Spinal cord (tissue), 10 donors: ENCODE measurements at places on chromosomes 2 and 18. TPM values are rescaled to one million over a fixed set of nuclear protein-coding genes. Genes with fewer than 3 reads are reported as not detected.

DNA sequence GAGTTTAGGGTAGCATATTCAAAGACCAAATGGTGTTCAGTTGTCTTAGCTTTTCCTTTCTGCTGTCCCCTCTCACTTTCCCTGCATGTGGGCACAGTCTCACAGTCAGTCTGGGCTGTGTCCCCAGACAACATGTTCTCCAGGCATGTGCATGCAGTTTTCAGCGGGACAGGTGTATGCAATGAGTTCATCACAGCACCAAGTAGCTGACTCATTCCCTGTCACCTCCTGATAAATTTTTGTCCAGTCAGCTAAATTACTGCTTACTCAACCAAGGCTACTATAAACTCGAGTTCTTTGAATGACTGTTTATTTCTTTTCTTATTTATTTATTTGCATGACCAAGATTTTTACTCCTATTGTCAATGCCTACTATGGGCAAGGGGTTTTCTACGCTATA lies 148.8 kb upstream of the CDH19 start:
- no peak overlapping the region for H3K4me3 ChIP-seq
- no peak overlapping the region for H3K27ac ChIP-seq
- no peak for DNase-seq
- H3K36me3 ChIP-seq, result no peaks in the 10 kb centered on the region
- H3K27me3 ChIP-seq, result no peaks in the 10 kb centered on the region

DNA sequence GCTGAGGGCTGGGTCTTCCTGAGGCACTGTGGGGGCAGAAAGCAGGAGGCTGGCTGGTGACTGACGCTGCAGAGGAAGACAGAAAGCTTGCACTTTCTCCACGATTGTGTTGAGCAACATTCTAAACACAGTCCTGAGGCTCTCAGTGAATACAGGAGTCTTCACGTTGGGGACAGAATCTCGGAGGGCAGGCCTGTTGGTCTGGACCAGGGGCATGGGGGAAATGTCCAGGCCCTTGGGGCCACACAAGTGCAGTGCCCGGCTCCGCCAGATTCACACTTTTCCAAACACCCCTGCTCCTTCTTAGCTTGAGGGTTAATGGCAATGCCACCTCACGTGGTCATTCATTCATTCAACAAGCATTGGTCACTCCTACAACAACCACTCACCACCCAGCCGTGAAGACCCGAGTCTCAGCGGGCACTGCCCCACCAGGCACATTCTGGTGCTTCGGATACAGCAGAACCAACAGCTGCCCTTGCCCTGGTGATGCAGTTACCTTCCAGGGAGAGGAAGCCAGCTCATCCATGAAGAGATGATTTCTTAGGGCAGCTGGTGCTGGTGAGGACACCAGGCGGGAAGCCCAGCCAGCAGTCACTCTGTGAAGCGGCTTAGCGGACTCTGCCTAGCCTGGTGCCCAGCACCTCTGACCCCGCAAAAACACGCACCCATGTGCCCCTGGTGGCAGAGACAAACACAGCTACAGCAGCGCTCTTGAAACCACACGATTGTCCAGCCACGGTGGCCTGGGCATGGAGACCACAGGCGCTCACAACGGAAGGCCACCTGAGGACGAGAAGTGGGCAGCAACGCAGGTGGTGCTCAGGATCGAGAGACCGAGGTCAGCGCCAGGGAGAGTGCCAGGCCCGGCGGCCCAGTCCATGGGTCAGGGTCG lies 10.9 kb upstream of the GPC1 start:
- H3K4me3 ChIP-seq, result no peak overlapping the region
- H3K36me3 ChIP-seq, result no peaks in the 10 kb centered on the region

DNA sequence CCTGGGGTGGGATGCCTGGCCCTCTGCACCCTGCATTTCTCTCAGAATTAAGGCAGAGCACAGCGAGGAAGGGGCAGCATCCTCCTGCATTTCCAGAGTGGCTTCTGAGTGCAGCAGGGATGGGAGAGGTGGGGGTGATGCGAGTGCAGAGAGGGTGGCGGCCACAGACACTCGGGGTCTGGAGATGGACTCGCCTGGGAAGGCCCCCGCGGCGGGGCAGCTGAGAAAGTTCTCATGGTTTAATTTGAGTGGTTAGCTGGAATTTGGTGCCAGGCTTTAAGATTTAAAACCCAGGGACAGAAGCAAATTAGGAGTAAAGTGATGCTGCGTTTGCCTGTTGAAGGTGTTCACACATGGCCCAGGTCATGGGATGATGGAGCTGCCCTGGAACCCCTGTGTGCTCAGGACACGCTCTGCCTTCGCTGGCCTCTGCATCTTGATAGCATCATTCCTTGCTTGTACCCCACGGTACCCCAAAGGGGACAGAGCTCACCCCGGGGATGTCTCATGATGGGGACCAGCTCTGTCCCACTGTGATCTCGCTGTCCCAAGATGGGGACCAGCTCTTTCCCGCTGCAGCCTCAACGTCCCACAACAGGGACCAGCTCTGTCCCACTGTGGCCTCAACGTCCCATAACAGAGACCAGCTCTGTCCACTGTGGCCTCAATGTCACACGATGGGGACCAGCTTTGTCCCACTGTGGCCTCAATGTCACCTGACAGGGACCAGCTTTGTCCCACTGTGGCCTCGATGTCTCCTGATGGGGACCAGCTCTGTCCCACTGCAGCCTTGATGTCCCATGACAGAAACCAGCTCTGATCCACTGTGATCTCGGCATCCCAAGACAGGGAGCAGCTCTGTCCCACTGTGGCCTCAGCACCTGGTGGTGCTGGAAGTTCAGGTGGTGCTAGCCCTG lies 27.5 kb downstream of the TMEM18 start:
- no peaks in the 10 kb centered on the region for H3K36me3 ChIP-seq
- no peak for DNase-seq
- H3K4me1 ChIP-seq, result peaks cover 5% of the 10 kb centered on the region
- no peak overlapping the region for H3K4me3 ChIP-seq

- no peak for DNase-seq
- H3K36me3 ChIP-seq, result no peaks in the 10 kb centered on the region
- H3K4me3 ChIP-seq, result no peak overlapping the region
Observed at GRCh38 chr2:207156451-207157161, 9.1 kb downstream of the KLF7 start.

DNA sequence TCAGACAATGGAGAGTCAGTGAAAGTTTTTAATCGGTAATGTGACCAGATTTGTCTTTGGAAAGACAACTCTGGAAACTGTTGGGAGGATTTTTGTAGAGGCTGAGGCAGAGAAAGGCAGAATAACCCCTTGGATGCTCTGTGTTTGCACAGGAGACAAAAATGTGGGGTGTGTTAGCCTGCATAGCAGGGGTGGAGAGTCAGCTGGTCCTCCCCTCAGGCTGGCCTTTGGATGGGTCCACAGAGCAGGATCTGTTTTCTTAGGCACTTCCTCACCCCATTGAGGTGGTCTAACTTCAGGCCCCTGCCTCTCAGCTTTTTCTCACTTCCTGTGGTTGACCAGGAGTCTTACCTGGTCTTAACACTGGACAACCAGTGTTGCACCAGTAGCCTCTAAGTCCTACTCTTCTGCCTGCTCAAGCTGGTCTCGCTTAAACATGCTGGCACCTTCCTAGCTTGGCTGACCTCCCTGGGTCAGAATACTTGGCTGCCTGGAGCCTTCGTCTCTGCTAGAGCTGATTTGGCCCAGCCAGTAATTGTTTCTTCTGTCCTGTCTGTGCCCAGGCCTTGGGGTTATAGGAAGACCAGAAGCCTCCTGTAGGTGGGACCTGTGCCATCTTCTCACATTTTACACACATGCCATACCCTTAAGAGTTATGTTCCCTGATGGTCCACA lies 259.8 kb upstream of the RASGRP3 start:
- peaks cover 4% of the 10 kb centered on the region for H3K4me1 ChIP-seq
- H3K27ac ChIP-seq, result no peak overlapping the region
- peak; percentile 77 for DNase-seq
- no peak overlapping the region for H3K4me3 ChIP-seq
- no peaks in the 10 kb centered on the region for H3K27me3 ChIP-seq

Gene ZSCAN30
- total RNA-seq, result 22.7 TPM

Gene GAD1
- total RNA-seq, result 17.2 TPM

Gene PAIP2B
- total RNA-seq, result 42.3 TPM
